GM12865 (cell line): ENCODE measurements at places on chromosomes 1 and 21.

GRCh38 chr1:90561911-90562310 is 155.2 kb downstream of the BARHL2 start:
- DNase-seq, result peak; percentile 6

- DNase-seq, result no peak
Measured at GRCh38 chr1:236492378-236492777, 31.4 kb upstream of the LGALS8 start.

- DNase-seq, result no peak
Measured at GRCh38 chr1:234631721-234632125, 21.7 kb upstream of the IRF2BP2 start.

- DNase-seq, result no peak
Measured at GRCh38 chr1:39689635-39690034, 1.6 kb downstream of the HPCAL4 start.

GRCh38 chr1:217712925-217713597 is 81.9 kb downstream of the SPATA17 start:
- no peak for DNase-seq

GRCh38 chr1:206002871-206003801 is at the start of gene RAB7B:
TSS of gene RAB7B (minus strand) at chr1:206003395. CDS start at chr1:205994135, 9,260 bp downstream.
- peak; percentile 22 for DNase-seq

GRCh38 chr1:180945551-180945950 is 32.9 kb downstream of the KIAA1614 start:
- no peak for DNase-seq

DNA sequence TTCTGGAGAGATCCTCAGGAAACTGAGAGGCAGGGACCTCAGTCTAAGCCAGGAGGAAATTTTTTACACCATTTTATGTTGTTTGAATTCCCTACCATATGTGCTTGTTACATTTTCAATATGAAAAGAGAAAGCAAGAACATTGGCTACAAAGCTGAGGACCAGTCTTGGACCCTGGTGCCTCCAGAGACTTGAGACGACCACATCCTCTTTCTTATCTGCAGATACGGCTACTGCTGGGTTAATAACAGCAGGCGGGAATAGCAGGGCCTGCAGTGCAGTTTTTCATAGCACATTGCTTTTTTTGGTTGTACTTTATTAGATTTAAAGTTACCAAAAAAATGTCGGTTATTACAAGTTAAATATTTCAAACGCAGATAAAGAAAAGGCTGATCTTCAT is 3.9 kb downstream of the KDM4A start:
- peak; percentile 79 for DNase-seq

GRCh38 chr1:3482378-3482849 is 27.9 kb downstream of the ARHGEF16 start:
- DNase-seq, result no peak

GRCh38 chr1:153032073-153032472 is 1.1 kb downstream of the SPRR1B start:
- DNase-seq, result no peak

GRCh38 chr1:226248091-226248490 is 24.6 kb downstream of the MIXL1 start:
- DNase-seq, result peak; percentile 12

DNA sequence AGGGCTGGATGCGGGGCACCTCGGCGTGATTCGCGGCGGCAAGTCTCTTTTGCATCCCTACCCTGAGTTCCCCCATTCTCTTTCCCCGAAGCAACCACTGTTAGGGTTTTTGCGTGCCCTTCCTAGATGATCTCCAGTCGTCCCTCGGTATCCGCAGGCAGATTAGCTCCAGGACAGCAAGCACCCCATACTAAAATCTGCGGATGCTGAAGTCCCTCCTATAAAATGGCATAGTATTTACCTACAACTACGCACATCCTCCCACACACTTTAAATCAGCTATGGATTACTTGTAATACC is 22.8 kb upstream of the CFAP126 start:
- no peak for DNase-seq

GRCh38 chr1:231691618-231692259 is 65.1 kb downstream of the DISC1 start:
- DNase-seq, result peak; percentile 37

DNA sequence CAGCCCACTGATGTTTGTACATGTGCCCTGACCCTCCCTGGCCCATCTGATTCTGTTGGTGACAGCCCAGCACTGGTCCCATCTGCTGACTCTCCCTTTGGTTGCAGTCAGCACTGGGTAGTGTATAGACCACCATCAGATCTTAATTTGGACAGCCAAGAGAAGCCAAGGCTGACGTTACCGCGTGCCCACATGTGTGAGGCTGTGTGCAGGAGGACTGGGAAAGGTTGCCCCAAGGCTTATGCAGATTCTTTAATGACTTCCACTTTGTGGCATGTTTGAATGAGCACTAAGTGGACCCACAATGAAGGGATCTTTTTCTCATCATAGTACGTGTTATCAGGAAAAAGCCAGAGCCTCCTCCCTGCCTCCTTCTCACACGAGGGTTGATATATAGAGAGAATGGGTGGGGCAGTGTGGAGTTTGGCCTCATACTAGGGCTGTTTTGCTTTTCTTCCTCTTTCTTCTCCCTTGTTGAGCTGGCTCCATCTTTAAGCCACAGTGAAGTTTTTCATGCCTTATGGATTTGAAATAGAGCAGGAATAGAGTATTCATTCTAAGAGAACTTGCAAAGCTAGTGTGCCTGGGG is 93.5 kb downstream of the NAV1 start:
- DNase-seq, result no peak

DNA sequence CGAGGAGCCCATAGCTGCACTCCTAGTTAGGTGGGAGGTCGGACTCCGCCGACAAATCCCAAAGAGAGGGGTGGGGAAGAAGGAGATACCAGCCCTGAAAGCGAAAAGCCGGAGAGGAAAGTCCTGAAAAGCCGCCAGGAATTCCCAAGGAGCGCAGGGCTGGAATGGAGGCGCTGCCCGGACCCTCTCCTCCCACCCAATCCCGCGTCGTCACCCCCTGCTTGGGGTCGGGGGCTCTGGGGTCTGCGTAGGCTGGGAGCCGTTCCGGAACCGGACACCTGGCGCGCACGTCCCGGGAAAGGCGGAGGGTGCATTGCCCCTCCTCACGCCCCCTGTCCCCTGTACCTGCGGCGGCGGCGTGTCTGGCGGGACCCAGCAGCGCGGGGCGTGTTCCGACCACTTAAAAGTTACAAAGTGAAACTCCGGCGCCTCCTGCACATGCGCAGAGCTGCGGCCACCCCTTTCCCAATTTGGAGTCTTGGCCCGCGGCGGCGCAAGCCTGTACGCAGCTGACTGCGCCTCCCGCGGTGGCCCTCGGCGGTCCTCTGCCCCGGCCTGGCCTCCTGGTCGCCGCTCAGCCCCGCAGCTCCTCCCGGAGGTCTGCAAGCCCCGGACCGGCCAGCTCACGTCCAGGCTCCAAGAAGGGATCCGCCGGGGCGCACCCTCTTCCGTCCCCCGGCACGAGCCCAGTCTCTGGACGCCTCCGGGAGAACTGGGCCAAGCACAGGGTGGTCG is at the start of gene TMEM63A:
Gene TMEM63A (minus strand): TSS at position 422 of the 735 bp plus-strand sequence. CDS start 4,800 bp downstream, outside the sequence.
- DNase-seq, result peak; percentile 92

DNA sequence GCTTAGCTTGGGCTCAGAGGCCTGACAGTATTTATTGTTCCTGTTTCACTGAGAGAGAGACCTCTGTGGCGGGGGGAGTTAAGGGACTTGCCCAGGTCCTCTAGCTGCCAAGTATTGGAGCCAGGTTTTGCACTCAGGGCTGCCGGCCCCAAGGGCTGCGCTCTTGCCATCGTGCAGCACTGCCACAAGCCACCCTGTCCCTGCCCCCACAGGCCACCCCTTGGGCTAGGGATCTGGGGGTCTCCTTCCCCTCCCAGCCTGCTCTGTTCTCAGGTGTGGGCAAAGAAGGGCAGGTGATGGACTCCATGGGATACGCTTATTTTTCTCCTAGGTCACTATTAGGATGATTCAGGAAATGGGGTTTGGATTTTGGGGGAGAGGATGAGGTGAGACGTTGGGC is 8.7 kb downstream of the KIAA1614 start:
- DNase-seq, result no peak

DNA sequence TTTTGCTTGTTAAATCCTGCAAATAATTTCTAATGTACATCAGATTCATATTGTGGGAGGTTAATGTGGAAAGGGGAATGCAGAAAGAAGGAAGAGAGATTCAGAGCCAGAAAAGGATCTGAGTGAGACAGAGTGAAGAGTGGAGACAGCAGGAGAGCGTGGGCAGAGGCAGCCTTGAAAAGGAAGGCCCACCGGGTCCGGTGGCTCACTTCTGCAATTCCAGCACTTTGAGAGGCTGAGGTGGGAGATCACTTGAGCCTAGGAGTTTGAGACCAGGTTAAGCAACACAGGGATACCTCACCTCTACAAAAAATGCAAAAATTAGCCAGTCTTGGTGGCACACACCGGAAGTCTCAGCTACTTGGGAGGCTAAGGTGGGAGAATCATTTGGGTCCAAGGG is 222.0 kb upstream of the RAB4A start:
- no peak for DNase-seq

GRCh38 chr1:99577313-99577712 is 68.6 kb upstream of the PALMD start:
- DNase-seq, result no peak

DNA sequence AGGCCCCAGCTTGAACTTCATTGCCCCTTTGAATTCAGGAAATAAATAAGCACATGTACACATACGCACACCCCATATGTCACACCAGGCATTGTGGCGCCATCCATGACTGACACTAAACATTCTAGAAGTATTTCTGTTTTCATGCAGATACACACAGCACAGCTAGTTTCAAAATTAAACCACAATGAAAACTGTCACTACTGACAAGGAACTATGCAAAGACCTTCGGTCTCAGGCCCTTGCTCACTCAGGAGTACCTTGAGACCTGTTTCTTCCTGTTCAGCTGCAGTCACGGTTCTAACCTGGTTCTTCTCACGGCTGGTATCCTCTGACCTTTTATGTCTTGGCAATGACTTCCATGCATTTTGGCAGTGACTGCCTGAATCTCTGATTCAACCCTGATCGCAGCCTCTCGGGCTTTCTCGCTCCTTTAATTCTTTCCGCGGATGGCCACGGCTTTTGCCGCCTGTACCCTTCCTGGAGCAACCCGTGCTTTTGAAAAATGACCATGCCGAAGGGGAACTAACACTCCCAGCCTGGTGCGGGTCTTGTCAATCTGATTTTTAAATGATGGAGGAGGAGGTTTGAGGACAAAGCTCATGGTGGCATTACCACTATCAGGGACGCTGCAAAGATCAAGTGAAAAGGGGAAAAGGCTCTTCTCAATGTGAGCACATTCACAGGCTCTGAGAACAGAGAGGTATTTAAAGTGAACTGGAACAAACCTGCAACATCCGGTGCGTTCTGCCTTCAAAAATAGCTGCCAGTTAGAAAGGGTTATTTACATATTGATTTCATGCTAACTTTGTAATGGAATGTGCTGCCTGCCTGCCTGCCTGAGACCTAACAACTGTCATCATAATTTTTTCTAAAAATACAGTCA is 384.6 kb downstream of the RRAGC start:
- DNase-seq, result peak; percentile 96

- DNase-seq, result no peak
Measured at GRCh38 chr21:40547906-40548513, 298.9 kb downstream of the DSCAM start.

DNA sequence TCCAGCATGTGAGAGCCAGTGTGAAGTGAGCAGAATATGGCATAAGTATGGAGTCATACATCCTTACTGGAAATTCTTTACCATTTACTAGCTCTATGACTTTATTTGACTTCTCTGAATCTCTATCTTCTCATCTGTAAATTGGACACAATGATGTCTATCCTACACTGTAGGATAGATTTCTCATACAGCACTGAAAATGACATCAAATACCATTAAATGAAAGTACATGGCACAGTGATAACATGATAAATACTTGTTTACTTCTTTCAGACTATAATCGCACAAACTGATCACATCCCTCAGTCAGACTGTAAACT is 1.3 kb upstream of the CTTNBP2NL start:
- no peak for DNase-seq

GRCh38 chr1:91080650-91081049 is 58.8 kb upstream of the ZNF644 start:
- peak; percentile 52 for DNase-seq

GRCh38 chr1:119697598-119697997 is 14.1 kb upstream of the PHGDH start:
- no peak for DNase-seq
